Suprapubic skin (tissue), 4 donors: ENCODE measurements at places on chromosomes 7 and 10.

DNA sequence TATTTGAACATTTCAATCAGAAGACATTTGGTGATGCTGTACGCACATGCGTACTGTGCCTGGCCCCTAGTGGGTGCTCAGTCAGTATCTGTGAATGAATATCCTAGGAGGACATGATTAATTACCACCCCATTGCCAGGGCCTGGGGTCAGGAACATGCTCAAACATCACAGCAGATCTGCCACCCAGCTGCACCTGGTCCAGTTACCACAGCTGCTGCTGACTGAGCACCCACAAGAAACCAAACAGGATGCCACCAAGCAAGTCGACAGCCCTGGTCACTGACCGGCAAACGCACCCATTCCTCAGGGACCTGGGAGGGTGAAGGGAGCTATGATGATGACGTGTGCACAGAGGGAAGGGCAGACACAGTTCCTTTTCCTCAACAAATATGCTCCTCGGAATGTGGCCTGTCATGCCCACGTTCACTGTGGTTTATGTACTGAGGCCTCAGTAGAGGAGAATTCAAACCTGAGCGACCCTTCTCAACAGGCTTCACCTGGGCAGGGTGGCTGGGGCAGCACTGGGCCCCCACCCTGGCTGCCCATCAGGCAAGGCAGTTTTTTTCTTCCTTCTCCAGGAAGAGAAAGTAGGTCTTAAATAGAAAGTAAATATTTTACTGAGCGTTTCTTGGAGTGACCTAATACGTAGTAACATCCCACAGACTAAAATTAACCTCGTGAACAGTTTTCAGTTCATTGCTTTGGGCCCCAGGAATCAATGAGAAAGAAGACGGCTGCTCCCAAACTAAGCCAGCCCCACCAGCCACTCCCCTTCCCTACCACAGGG, 13.4 kb downstream of the CTBP2 start:
- no peak for DNase-seq

DNA sequence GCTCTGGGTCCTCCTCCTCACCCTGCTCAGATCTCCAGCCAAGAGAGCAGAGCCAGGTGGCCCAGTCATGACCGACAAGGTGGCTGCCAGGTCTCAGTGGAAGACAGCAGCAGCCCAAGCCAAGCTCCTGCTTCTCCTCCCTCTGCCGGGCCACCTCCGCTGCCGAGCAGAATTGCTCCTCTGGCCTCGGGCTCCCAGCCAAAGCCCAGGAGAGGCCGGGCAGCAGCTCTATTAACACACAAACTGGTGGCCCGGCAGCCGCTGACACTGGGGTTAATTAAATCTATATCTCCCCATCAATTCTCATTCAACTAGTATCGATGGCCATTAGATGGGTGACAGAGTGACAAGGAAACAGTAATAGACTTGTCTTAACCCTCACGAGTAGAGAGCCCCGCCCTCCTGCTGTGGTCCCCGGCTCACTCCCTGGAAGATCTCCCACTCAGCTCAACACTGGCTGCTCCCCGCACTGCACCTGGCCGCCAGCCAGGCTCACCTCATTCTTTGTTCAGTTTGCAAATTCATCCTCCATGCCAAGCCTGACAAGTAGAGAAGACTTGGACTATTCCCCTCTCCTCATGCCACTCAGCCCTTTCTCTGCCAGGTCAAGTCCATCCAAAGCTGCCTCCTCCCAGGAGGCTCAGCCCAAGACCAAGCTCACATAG, 74.1 kb upstream of the UNC5B start:
- DNase-seq = no peak

DNA sequence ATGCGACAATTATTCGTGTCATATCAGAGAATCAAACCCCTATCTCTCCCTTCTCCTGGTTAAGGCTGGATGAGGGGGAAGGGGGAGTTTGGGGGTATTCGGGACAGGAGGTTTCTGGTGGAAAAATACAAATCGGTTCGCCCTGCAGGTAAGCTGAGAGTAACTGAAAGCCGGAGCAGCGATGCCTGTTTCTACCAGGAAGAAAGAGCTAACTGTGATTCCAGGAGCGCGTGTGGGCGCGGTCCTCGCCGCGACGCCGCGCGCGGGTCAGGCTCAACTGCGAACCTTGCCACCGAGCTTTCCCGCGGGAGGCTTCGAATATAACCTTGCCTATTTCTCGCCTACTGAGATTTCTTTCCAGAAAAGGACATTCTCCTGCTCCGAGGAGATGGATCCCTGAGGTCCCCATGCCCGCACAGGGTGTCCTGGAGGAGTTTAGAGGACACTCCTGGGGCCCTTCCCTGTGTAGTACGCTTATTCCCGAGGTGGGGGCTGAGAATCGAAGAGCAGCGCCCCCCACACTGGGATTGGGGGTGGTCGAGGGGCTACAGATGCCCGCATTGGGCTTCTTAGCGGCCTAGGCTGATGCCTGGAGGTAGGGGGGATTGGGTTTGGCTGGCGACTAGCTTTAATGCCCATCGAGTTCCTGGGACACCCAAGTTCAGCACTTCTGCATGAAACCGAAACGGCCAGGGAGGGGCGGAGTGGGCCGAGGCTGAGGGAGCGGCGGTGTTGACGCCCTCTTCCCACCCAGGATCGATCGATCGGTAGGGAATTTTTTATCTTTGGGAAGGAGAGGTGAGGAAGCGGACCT, 13.0 kb upstream of the DLX6 start:
- no peak for DNase-seq

DNA sequence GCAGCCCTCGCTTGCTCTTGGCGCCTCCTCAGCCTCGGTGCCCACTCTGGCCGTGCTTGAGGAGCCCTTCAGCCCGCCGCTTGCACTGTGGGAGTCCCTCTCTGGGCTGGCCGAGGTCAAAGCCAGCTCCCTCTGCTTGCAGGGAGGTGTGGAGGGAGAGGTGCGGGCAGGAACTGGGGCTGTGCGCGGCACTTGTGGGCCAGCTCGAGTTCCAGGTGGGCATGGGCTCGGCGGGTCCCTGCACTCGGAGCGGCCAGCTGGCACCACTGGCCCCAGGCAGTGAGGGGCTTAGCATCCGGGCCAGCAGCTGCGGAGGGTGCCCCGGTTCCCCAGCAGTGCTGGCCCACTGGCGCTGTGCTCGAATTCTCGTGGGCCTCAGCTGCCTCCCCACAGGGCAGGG, 152.1 kb upstream of the SEMA3C start:
- no peak for DNase-seq

DNA sequence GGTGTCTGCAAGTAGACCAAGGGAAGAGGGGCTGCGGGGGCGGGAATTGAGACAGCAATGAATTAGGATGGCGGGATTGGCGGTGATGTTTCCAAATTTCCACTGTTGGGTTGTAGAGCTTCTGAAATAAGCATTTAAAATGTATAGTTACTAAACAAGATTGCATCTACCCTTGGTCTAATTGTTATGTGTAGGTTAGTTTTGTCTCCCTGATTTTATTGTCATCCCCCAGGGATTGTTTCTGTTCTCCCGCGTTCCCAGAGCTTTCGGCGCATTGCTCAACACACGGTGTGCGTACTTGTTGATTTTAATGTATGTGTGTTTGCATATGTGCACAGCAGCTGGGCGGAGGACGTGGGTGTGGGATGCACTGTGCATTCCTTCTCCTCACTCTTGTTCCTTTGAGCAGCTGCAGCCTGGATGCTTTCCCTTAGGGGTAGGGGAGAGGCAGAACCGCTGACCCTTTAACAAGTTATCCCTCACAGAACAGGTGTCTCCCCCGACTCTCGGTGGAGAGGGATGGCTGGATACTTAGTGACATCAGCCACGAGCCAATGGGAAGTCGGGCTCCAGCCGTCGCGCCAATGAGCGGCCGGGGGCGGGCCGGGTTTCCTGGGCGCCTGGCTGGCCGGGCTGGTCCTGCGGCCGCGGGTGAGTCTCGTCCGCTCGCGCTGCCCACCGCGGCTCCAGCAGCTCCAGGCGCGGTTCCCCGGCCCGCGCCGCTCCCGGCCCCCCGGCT, at the start of gene TSPAN33:
Gene TSPAN33 (plus strand): TSS at position 613 of the 739 bp plus-strand sequence. CDS start 274 bp downstream, outside the sequence.
- peak; percentile 86 for DNase-seq

DNA sequence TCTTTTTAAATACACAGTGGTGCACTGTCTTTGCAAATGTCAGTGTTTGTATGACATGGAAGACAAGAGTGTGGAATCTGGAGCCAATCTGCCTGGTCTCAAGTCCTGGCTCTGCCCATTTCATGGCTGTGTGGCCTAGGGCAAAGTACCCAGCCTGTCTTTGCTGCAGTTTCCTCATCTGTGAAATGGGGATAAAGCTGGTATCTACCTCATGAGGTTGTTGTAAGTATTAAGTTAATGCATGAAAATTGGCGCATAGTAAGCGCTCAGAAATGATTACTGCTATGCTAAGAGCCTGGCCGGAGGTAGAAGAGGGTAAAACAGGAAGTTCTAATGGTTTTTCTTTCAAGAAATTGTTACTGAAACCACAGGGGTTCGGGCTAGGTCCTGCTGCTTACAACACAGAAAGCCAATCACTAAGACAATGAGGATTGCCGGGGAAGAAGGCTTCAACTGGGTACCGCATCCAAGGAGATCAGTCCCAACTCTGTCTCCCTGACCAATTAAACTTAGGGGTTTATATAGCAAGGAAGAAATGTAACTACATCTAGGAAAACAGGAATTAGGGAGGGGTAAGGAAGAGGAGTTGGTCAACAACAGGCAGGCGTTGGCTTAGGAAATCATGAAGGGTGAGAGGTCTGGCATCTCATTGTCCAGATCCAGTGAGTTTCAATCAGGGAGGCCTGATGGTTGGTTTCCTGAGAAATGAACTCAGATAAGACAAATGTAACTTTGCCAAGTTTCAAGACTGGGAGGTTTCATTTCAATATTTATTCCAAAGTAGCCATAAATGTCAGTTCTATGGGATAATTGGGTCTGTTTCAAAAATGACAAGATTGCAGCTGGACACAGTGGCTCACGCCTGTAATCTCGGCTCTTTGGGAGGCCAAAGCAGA, 57.0 kb downstream of the CHST3 start:
- no peak for DNase-seq

DNA sequence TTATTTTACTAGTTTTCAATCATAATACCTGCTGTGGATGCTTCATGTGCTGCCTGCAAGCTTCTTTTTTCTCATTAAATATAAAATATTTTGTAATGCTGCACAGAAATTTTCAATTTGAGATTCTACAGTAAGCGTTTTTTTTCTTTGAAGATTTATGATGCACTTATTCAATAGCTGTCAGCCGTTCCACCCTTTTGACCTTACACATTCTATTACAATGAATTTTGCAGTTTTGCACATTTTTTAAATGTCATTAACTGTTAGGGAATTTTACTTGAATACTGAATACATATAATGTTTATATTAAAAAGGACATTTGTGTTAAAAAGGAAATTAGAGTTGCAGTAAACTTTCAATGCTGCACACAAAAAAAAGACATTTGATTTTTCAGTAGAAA, 103.0 kb downstream of the PTEN start:
- no peak for DNase-seq

DNA sequence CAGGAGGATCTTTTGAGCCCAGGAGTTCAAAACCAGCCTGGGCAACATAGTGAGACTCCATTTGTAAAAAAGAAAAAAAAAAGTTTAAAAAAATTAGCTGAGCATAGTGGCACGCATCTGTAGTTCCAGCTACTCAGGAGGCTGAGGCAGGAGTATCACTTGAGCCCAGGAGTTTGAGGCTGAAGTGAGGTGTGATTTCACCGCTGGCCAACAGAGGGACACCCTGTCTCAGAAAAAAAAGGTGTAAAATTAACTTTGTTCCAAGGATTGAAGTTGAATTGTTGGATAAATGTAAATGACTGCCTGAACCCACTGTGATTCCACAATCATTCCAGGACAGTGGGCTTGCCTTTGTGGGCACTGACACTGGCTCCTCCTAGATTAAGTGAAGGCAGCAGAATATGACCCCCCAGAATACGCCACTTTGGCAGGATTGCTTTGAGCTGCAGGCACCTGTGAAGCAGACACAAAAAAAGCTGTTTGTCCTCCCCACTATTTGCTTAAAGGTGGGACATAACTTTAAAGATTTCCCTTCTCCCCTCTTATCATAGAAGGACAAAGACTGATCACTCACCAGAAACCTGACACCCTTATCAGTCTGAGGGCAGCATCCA, 57.2 kb upstream of the FOXI2 start:
- DNase-seq = no peak

GRCh38 chr7:37759526-37759925, 76.0 kb downstream of the GPR141 start:
- DNase-seq = no peak

DNA sequence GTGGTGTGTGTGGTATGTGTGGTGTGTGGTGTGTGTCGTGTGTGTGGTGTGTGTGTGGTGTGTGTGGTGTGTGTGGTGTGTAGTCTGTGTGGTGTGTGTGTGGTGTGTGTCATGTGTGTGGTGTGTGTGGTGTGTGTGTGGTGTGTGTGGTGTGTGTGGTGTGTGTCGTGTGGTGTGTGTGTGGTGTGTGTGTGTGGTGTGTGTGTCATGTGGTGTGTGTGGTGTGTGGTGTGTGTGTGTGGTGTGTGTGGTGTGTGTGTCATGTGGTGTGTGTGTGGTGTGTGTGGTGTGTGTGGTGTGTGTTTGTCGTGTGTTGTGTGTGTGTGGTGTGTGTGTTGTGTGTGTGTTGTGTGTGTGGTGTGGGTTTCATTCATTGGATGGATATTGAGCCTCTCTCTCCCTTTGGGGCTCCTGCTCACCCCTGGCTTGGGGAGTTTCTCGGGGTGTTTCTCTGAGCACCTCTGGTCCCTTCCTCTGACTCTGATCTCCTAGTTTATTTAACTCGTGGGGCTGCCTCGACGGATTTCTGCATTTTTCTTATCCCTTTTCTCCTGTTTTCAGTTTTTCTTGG, 145.8 kb downstream of the DNAJB6 start:
- DNase-seq = no peak

DNA sequence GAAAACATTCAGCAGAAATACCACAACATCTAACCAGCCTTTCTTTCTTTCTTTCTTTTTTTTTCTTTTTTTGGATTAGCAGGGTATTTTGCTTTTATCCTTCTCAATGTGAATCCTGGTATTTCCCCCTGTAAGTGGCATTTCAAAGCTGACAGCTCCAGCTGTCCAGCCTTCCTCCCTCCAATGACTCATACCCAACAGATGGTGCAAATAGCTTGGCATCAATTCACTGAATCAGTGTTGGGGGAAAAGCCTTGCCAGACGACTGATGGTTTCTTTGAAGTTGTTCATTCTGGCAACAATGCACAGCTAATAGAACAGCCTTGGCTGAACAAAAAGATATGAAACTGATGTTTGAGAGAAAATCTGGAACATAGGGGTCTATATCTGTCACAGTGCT, 316.8 kb upstream of the STEAP1 start:
- DNase-seq = no peak

DNA sequence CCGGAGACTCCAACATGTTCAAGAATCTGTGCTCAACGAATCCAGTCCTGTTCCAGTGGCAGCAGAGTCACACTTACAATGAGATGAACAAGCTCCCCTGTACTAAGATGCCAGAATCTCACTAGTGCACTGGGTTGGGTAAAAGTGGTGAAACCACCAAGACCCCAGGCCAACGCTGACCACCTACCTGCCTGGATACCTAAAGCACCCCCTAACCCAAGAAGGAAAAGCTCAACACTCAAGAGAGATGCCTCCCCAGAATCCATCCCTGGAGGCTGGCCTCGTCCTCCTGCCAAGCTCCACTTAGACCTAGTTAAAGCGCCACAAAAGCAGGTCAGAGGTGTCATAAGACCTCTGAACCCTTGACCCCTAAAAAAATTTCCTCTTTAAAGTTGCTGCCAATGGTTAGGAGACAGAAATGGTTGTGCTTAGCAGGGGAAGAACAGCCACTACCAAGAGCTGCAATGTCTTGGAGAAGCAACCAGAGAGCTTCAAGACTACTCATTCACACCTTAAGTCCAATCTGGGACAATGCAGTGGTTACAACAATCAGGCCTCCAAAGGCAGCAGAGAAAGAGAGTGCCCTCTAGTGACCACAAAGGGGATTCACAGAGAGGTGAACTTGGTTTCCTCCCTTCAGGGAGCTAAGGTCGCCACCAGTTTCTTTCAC, 94.6 kb upstream of the MACROH2A2 start:
- peak; percentile 53 for DNase-seq

GRCh38 chr7:157703534-157704195, 366.9 kb downstream of the DNAJB6 start:
- DNase-seq = peak; percentile 61
